ENCODE measurements at places on chromosomes 4 and X. TPM values are rescaled to one million over a fixed set of nuclear protein-coding genes. Genes with fewer than 3 reads are reported as not detected.
A peak's percentile ranks its signal among the peaks of the same experiment; 100 is the strongest.

The CCDC110 gene
- 3.0 TPM for total RNA-seq

The FMR1NB gene
- total RNA-seq = not detected

The GLOD5 gene
- not detected for total RNA-seq

The POU3F4 gene
- total RNA-seq = 0.09 TPM

The F8A2 gene
- not detected for total RNA-seq

The NHS gene
- total RNA-seq = 19.1 TPM

The IL13RA1 gene
- 90.1 TPM for total RNA-seq

The NHSL2 gene
- 28.8 TPM for total RNA-seq

The CFI gene
- 33.7 TPM for total RNA-seq

GRCh38 chr4:8907596-8908205 is 36.1 kb upstream of the HMX1 start:
- peak; percentile 54 for DNase-seq

DNA sequence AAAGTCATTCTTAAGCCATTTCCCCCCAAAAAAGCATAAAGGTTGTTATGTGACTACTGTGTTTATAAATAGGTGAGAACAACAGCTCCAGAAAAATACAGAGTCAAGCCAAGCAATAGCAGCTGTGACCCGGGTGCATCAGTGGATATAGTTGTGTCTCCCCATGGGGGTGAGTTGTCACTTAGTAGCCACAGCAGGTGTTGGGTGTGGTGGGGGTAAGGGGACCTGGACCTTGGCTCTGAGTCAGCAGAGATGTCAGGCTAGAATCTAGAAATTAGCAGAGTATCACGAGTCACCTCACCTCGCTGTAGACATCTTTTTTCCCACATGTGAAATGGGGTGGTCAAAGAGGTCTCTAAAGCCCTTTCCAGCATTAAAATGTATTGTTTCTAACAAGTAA is 42.4 kb downstream of the MOSPD2 start:
- no peak for DNase-seq

DNA sequence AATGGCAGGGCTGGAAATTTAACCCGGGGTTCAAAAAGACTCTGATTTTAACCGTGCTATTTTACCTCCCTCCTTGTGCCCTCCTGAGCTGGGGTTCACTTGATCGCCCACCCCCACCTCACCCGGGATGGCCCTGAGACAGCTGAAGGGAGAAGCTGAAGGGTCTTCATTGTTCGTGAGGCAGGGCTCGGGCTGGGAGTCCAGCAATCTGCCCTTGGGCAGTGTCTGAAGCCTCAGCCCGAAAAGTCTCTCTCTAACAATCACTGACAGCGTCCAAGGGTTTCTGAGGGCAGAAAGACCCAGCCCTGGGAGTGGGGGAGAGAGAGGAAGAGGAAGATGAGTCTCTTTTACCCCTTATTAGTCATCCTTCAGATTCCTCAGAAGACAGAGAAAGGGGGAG is 39.4 kb upstream of the PHOX2B start:
- no peak for DNase-seq

DNA sequence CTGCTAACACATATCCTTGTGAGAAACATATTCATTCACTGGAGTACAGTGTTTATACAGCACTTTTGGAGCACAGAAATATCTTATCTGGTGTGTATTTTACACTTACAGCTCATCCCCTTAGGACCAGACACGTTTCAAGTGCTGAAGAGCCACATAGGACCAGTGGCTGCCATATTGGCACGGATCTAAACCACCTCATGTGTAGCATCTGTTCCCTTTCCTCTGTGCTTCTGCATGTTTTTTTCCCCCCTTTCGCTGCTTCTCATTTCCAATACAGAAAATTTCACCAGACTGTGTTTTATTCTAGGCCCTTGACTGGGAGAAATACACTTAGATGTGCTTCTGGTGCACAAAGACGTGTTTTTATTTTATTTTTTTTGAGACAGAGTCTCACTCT is 69.7 kb upstream of the RBMX start:
- DNase-seq = no peak

DNA sequence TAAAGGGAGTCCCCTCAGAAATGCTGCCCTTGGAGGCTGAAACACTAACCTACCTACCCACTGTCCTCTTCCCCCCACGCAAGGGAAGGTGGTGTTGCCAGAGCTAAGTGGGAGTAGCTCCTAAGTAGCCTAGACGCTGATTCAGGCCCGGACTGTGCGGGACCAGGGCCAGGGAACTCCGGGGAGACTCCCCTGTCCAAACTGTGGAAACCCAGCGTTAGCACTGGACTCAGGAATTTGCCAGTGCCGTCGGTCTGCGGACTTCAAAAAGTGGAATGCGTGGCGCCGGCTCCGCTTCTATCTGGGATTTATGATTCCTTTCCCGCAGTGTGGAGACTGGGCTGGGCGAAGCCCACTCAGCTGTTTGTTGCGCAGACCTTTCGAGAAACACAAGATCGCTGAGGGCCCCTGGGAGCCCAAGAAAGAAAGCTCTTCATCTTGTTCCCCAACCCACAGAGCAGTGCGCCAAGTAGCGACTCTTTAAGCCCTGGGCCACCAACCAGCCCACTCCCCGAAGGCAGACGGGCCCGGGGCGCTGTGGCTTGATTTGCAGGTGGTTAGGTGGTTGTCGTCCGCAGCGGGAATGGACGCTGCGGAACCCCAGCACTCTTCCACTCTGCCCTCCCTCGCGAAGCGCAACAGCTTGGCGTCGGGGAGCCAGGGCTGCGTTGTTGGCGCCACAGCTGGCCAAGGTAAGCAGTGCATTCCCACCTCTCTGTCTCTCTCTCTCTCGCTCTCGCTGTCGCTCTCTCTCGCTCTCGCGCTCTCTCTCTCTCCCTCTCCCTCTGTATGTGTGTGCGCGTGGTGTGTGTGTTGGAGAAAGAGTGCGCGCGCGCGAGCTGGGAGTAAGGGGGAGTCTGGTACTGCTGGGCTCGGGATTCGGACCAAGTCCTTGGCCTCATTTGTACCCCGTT is 2.0 kb downstream of the TMEM255A start:
- peak; percentile 60 for DNase-seq

DNA sequence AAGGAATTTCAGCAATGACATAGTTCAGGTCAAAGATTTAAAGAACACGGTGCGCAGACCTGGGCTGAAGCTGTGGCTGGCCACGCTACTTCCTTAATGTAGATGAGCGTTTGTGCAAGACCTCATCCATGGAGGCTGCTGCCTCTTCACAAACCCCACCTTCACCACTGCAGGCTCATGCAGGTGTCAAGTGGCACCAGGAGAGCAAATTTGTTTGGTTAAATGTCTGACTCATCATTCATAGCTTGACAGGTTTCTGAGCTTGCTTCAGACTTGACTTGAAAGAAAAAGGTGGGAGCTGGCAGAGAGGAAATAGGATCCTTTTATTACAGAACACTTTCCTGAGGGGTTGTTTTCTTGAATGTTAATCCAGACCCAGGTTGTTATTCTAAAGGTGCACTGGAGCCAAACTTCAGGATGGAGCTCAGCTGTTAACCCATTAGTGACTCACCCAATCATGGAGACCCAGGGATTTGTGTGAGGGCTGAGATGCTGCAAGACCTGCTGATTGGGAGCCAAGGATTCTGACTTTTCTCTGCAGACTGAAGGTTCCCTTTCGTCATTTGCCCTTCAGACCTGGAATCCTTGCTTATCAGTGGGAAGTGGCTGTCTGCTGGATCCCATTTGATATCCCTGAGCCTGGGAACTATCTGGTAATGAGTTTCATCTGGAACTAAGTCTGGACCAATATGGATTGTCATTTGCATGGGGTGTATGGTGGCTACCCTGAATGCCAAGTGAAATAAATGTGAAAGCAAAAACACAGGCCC is 315.3 kb downstream of the PTTG2 start:
- no peak for DNase-seq

GRCh38 chr4:160276785-160277325 is 1174.0 kb downstream of the RAPGEF2 start:
- no peak for DNase-seq

DNA sequence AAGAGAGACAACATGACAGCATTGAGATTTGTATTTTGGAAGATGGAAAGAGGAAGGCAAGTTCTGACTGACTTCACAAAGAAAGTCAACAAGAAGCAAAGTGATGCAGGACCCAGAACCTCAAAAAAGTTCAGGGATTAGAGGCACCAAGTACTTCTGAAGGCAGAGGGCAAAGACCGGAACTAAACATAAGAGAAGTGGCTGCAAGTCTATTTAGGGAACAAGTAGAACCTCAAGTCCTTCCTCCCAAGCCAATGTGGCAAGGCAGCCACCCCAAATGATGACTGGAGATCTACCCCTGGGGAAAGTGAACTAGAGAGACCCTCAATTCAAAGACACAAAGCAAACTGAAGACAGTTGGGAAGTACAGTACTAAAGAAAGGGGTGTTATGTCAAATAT is 46.6 kb downstream of the SLC39A8 start:
- no peak for DNase-seq

All from aorta (tissue), 5 donors.